ENCODE measurements at places on chromosomes 16 and 17.

DNA sequence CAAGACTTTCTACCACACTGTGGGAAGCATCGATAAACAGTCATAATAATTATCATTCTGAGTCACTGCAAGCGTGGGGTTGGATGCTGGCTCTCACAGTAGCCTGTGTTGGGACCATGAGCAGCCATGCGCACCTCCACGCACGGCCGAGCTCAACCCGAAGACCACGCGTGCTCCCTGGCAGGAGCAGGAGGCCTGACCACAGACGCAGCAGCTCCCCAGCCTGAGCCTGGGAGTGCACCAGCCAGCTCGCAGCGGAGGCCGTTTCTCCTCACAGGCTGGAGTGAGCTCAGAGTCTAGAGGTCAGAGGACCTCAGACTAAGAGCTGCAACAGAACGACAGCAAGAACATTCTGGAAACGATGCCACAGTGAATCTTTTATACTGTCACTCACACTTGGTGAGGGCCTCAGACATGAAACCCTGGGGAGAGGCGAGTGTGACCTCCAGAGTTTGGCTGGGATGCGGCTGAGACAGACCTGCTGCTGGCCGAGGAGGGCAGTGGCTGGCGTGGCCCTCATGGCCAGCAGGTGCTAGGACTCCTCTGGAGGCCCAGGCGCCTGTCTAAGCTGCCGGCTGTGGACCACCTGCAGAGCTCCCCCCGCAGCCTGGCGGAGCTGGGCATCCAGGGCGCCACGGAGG is 6.0 kb downstream of the NDUFAF8 start:
- no peak for DNase-seq

- DNase-seq, result no peak
Observed at GRCh38 chr16:77618951-77619350, 103.4 kb upstream of the NUDT7 start.

DNA sequence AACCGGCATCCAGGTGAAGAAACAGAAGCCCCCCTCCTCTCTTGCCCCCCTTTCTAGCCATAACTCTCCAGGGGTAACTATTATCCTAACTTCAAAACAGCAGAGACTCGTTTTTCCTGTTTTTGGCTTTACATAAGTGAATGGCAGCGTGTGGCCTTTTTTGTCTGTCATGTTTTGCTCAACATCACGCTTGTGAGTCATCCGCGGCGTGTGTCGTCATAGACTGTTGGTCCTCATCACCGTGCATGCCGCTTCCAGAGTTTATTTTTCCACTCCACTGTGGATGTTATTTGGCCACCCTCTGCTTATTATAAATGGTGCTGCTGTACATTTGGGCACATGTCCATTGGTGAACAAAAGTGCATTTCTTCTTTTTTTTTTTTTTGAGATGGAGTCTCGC is 52.6 kb downstream of the ERN1 start:
- no peak for DNase-seq

DNA sequence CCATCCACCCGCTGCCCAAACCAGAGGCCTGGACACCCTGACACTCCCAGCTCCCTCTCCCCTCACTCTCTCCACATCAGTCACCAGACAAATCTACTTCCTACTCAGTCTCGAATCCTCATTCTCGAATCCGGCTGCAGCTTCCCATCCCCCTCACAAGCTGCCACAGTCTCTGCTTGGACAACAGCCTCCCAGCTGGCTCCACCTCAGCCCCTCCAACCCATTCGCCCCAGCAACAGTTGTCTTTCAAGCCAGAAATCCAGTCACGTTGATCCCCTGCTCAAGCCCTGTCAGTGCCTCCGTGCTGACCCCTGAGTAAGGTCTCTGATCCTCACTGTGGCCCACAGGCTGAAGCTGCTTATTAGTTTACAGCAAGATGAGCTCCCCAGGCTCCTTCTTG is 44.2 kb upstream of the MTSS2 start:
- peak; percentile 47 for DNase-seq

DNA sequence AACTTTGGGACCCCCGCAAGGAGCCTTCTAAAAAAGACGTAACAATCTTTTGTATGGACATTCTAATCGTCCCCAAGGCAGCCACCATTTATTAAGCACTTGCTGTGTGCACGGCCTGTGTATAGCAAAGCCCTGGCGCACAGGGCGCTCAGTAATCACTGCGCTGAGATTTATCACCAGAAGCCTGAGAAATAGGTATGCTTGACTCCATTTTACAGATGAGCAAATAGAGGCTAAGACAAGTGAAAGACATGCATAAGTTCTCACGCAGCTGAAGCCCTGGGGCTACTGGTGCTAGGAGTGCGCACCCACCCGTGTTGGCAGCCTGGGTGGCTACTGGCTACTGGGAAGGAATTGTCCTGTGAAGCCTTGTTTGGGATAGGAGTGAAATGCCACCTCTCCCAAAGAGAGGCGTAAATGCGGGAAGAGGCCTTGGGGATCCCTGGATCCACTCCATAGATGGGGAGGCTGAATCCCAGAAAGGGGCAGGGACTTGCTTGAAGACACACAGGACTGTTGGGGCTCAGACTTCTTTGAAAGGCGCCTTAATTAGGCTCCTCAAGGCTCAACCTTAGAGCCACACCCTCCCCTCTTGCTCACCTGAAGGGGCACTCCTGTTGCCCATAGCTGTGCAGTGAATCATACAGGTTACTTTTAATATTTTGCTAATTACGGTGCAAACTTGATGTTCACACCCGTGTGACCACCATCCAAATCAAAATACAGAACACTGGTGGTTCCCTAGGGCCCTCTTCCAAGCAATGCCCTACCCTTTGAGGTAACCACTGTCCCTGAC is 634 bp upstream of the NATD1 start:
- DNase-seq, result no peak
